SK-MEL-5 (cell line): ENCODE measurements at places on chromosomes 11 and 22.
A peak's percentile ranks its signal among the peaks of the same experiment; 100 is the strongest.

DNA sequence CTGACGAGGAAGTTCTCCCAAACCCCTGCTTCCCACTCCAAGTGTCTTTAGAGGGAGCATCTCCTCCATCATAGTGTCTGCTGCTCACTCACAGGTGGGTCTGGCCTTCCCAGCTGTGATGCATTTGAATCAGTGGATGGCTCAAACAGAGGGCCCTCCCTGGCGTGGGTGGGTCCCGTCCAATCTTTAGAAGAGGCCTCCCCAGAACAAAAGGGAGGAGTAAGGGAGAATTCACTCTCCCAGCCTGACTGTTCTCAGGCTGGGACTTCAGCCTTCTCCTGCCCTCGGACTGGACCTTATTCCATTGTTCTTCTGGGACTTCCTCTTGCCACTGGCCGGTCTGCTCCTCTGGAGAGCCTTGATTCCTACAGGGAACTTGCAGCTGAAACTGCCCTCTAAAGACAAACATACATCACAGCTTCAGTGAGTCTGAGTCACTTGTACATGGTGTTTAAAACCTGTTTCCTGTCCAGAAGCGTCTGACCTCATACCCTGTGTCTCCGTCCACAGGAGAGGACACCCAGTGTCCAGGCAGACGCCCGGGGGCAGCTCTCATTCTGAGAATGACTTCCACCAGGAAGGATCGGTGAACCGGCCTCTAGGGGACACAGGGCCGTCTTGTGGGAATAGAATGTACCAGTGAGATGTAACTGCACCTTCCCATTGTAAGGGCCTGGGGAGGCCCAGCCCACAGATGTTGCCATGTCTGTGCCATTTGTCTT is 234.7 kb downstream of the BRD1 start:
- no peak for DNase-seq

DNA sequence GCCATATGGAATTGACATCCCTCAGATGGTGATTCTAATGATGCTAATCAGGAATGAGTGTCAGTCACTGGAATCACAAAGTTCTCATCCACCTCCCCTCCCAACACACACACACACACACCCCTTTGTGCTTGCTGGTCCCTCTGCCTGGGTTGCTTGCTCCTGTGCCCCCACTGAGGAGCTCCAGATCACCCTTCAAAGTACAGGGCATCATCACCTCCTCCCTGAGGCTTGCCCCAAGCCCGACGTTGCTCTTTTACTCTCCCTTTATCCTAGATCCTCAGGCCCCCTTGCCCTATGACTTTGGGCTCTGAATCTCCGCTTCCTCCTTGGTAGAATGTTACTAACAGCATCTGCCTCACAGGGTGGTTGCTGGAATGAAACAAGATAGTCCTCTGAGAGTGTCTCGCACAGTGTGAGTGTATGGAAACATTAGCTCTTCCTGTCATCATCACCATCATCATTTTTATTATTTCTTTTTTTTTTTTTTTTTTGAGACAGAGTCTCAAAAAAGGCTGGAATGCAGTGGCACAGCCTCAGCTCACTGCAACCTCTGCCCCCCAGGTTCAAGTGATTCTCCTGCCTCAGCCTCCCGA is 3.4 kb downstream of the TOM1 start:
- DNase-seq: no peak

- peak; percentile 62 for DNase-seq
Observed at GRCh38 chr11:120235024-120235628, 4.8 kb upstream of the POU2F3 start.

- DNase-seq: no peak
Observed at GRCh38 chr11:4066910-4067309, 27.7 kb upstream of the RRM1 start.

- DNase-seq: no peak
Observed at GRCh38 chr11:129578006-129578405, 202.4 kb downstream of the BARX2 start.

DNA sequence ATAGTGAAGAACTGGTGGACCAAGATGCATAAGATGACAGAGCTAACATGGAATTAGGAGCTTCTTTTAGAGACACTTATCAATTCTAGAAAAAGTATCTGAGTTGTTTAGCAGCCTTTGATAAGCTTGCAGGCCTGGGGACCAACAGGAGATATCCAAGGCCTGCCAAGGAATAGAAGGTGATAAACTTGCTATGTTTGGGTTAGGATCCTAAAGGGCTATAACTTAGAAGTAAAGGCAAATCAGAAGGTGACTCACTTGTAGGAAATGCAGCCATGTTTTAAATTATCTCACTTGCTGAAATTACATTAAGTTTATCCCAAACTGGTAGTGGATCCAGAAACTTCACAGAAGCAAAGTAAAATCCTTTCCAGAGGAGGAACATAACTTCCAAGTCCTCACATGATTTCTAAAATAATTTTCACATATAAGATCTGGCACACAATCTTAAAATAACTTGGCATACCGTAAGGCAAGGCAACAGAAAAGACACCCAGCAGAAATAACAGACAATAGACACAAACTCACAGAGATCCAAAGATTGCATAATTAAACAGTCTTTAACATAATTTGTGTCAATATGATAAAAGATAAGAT is 69.6 kb upstream of the TEAD1 start:
- DNase-seq: no peak

- no peak for DNase-seq
Observed at GRCh38 chr11:132973686-132974085, 558.6 kb downstream of the OPCML start.

DNA sequence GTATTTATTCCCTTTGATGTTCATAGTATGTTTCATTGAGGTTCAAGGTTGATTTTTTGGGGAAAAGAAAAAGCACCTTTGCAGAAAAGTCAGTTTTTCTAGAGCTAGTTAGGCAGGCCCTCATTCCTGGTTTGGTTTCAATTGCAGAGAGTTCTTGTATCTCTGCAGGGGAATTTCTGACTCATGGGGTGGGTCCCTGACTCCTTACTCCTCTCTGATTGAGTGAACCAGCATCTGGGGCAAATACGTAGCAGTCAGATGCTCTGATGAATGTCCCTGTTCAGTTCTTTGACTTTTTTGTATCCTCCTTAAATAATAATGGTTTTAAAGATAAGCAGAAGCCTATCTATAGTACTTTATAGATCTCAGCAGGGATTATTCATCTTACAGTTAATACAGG is 7.7 kb upstream of the NCR3LG1 start:
- no peak for DNase-seq

- DNase-seq: peak; percentile 36
Observed at GRCh38 chr11:11987503-11988022, 20.9 kb downstream of the DKK3 start.

- DNase-seq: no peak
Observed at GRCh38 chr11:10597877-10598351, 29.4 kb upstream of the LYVE1 start.

DNA sequence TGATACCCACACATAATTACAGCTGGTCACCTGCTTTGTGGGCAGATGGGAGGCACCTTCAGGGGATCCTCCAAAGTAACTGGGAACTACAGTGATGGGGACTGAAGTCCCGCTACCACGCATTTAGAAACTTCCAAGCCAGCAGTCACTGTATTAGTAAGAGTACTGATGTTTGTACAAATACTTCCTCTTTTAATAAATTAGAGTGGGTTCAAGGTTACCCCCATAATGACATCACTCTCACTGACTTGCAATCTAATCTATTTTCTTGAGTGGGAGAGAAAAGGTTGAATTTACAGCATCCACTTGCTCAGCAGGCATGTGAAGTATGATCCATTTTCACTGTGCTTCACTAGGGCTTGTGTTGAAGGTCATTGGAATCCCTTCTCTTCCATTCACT is 72.1 kb upstream of the TIMP3 start:
- no peak for DNase-seq

- peak; percentile 25 for DNase-seq
Observed at GRCh38 chr22:27990879-27991278, 71.8 kb upstream of the PITPNB start.

DNA sequence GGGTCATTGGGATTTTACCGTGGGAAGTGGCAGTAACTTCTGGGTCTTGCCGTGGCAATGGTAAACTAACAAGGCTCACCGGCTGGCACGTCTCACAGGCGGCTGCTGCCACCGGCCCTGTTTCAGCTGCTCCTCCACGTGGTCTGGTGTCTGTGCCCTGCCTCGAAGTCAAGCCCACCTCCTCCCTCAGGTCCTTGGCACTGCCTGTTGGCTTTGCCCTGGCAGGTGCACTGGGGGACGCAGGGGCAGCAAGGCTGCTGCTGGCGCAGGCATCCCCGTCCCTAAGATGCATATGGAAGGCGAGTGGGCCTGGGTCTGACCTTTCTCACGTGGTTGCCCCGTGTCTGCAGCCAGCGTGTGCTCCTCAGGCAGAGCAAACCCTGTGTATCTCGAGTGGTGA is 783.6 kb downstream of the BRD1 start:
- no peak for DNase-seq

GRCh38 chr22:37752189-37753087 is 55.3 kb upstream of the GCAT start:
- peak; percentile 92 for DNase-seq

GRCh38 chr11:109362059-109362458 is 59.9 kb upstream of the C11orf87 start:
- DNase-seq: no peak

DNA sequence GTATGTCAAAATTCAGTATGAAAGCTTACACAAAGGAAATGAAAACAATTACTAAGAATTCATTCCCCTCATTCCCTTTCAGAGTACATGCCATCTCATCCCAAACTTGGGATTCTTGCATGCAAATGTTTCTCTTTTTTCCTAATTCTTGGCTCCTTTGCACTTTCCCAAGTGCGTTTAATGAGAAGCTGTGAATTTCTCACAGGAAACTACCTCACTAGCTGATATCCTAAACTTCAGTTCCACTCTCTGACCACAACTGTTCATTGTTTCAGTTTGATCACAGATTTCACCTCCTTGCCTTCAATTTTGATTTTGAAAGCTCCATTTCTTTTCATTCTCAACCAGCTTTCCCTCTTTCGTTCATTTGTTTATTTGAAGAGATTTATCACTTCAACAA is 5.9 kb upstream of the ARL14EP start:
- no peak for DNase-seq

- peak; percentile 15 for DNase-seq
Observed at GRCh38 chr11:10823152-10823579, 14.4 kb upstream of the EIF4G2 start.

GRCh38 chr11:80593648-80594374 is 1153.0 kb upstream of the TENM4 start:
- peak; percentile 61 for DNase-seq

DNA sequence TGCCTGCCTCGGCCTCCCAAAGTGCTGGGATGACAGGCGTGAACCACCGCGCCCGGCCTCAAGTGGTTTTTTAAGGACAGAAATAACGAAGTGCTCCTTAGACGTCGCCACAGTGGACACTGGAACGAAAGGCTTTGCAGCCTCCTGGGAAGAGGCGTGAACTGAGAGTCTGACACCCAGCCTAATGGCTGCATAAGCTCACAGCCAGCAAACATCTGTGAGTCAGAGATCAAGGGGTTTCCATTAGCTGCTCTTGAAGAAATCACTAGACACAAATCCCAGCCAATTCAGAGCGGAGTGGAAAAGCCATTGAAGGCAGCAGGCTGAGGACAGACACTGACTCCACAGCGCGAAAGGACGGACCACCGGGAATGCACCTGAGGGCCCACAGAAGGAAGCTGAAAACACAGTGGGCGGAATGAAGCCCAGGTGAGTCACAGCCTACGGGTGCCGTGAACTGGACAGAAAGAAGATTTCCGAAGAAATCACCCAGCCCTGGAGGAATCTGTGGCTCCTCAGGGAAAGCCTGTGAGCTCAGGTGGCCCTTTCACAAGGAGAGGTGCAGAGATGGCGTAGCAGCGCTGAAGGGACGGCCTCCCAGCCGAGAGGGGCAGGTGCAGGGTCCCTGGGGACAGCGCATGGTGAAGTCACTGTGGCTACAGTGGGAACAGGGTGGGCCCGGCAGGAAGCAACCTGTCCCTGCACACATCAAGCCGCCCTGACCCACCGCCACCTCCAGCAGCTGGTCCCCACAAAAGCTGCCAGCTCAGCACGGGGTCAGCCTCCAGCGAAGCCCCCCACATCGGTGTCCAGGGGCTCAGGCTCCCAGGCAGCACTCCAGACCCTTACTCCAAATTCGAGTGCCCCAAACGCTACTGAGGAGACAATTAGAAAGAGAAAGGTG is 11.6 kb downstream of the LMNTD2 start:
- DNase-seq: no peak

DNA sequence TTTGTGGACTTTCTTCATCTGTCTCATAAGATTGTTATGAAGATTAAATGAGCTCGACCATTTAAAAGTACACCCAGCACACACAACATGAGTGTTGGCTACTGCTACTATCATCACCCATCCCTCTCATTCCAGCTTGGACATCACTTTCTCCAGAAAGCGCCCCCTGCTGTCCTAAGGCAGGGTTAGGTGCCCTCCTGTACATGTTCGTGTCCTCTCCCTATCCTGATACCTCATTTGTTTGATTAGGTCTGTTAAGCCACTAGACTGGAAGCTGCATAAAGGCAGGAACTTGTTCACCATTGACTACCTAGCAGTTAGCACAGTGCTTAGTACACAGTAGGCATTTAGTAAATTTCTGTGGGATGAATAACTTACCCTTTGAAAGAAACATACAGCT is 85.5 kb downstream of the ENTHD1 start:
- DNase-seq: peak; percentile 69

- no peak for DNase-seq
Observed at GRCh38 chr11:20596205-20597153, 2.9 kb upstream of the SLC6A5 start.

DNA sequence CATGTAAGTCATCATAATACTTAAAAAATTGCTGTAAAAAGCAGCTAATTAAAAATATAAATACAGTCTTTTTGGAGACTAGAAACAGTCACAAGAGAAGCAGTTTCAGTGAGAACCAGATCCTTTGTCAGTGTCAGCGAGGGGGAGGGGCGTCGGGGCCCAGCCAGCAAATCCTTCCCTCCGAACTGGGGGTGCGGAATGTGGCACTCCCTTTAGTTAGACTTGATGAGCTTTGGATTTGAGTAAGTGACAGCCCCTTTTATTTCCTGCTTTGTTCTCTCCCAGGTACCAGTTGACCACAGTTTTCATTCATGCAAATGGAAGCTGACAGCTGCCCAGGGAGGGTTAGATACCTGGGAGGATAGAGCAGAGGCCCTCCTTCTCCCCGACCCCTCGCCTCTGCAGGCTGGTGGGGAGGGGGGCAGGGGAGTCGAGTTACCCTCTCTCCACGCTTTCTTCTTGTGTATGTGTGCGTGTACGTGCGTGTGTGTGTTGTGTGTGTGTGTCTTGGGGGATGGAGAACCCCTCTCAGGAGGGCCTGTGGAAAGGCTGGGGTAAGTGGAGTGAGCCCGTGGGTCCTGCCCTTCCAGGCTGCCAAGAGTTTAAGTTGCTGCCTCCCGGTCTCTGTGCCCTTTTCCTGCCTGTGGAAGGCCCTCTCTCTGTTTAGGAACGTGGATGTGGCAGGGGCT is 38.3 kb downstream of the PTPRJ start:
- no peak for DNase-seq

GRCh38 chr11:18615628-18616392 is 16.2 kb downstream of the MISFA start:
- DNase-seq: no peak

GRCh38 chr11:432501-433100 is 9.2 kb downstream of the ANO9 start:
- DNase-seq: no peak

GRCh38 chr11:30585125-30585891 is 845 bp downstream of the MPPED2 start:
- peak; percentile 3 for DNase-seq
